ENCODE measurements at places on chromosomes 5 and 9. TPM values are rescaled to one million over a fixed set of nuclear protein-coding genes. Genes with fewer than 3 reads are reported as not detected.
A peak's percentile ranks its signal among the peaks of the same experiment; 100 is the strongest.

DNA sequence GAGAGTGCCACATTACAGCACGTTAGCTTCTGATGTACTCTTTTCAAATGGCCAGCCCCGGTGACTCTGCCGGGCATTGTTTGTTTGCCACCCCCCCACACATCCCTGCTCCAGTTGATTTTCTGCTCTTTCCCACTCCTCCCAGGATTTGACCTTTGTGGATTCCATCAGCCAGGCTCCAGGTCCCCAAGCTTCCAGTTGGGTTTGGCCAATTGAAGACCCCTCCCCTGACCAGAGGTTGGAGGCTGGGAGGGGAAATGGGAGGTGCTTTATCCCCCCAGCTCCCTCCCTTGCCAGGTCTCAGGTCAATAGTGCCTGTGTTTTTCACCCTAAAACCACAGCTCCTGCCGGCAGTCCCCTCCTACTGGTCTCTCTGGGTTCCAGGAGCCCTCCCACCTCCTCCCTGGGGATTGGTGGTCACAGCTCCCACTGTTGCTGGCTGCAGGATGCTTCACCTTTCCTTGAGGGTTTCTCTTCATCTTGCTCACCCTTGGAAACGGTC, 34.9 kb downstream of the IRF1 start:
- H3K4me1 ChIP-seq: peaks cover 43% of the 10 kb centered on the region
- no peak overlapping the region for H3K27ac ChIP-seq
- no peak for DNase-seq
- H3K36me3 ChIP-seq: no peaks in the 10 kb centered on the region
- H3K4me3 ChIP-seq: no peak overlapping the region
- H3K27me3 ChIP-seq: no peaks in the 10 kb centered on the region

GRCh38 chr9:99114049-99114440, 9.1 kb downstream of the TGFBR1 start:
- H3K36me3 ChIP-seq: peaks cover 6% of the 10 kb centered on the region
- H3K4me1 ChIP-seq: peaks cover 59% of the 10 kb centered on the region
- H3K4me3 ChIP-seq: no peak overlapping the region

DNA sequence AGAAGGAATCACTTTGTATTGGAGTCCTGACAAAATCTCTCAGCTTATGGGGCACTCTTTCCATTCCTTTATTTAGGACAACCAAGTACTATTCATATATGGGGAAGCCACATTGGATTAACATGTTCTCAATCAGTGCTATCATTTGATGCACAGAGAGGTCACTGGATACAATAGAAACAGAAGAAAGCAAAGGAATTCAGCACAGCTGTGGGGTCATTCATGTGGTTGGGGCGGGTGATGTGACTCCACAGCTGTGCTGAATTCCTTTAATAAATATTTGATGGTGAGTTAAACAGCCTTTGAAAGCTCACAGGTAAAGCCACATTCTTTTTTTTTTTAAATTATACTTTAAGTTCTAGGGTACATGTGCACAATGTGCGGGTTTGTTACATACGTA, 854 bp upstream of the TEX48 start:
- H3K4me3 ChIP-seq: no peak overlapping the region
- 0 out of 2 replicates have a peak, but pooled peaks cover 3% of the 10 kb centered on the region for H3K27me3 ChIP-seq
- no peak overlapping the region for H3K27ac ChIP-seq
- H3K36me3 ChIP-seq: no peaks in the 10 kb centered on the region
- DNase-seq: no peak
- H3K4me1 ChIP-seq: no peaks in the 10 kb centered on the region

DNA sequence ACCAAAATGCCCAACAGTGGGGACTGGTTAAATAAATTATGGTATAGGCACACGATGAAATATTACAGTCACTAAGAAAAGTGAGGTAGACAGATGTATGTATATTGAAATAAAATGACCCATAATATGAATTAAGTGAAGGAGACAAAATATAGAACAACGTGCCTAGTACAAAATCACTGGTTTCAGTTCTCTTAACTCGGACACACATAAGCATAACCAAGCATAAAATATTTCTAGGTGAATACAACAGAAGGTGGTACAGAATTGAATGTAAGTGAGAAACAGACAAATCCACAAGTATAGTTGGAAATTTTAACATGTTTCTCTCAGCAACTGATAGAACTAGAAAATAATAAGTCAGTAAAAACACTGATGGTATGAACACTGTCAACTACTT, 22.0 kb downstream of the PUM3 start:
- DNase-seq: no peak
- no peak overlapping the region for H3K4me3 ChIP-seq
- no peak overlapping the region for H3K27ac ChIP-seq
- peaks cover 33% of the 10 kb centered on the region for H3K4me1 ChIP-seq
- peaks cover 58% of the 10 kb centered on the region for H3K36me3 ChIP-seq

DNA sequence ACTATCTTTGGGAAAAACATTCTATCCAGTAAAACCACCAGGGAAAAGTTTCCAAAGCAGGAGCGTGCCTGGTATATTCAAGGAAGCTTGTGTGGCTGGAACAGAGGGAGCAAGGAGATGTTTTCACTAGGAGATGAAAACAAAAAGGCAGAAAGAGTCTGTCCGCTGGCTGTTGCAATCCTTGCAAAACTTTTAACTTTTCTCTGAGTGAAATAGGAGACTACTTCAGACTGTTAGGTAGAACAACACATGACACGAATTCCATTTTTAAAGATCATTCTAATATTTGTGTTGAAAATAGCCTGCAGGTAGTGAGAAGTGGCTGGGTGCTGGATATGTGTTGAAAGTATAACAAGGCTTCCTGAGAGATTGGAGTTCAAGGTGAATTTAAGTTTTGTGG, 69.5 kb downstream of the PRR16 start:
- no peaks in the 10 kb centered on the region for H3K27me3 ChIP-seq
- DNase-seq: no peak
- peaks cover 13% of the 10 kb centered on the region for H3K4me1 ChIP-seq
- H3K27ac ChIP-seq: no peak overlapping the region

GRCh38 chr9:83133316-83133715, 70.4 kb upstream of the RASEF start:
- no peaks in the 10 kb centered on the region for H3K4me1 ChIP-seq
- H3K36me3 ChIP-seq: peaks cover 5% of the 10 kb centered on the region
- DNase-seq: no peak

DNA sequence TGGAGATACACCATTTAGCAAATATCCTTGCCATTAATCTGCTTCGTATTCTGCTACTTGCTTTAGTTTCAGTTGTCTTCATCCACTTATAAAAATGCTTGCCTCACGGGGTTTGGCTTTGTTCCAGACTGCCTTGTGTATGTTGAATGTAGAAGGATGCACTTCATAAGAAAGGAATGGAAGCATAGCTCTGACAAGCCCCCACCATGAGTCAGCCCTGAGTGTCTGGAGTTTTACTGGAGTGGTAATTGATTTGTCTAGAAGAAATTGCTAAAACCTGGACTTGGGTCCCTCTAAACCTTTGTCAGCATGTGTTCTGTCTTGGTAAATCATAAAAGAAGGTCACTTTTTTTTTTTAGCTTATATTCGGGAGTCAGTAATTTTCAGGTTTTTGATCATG, 4.6 kb downstream of the TEX48 start:
- no peak overlapping the region for H3K4me3 ChIP-seq
- H3K36me3 ChIP-seq: no peaks in the 10 kb centered on the region
- no peak for DNase-seq
- H3K27ac ChIP-seq: no peak overlapping the region
- peaks cover 13% of the 10 kb centered on the region for H3K27me3 ChIP-seq

DNA sequence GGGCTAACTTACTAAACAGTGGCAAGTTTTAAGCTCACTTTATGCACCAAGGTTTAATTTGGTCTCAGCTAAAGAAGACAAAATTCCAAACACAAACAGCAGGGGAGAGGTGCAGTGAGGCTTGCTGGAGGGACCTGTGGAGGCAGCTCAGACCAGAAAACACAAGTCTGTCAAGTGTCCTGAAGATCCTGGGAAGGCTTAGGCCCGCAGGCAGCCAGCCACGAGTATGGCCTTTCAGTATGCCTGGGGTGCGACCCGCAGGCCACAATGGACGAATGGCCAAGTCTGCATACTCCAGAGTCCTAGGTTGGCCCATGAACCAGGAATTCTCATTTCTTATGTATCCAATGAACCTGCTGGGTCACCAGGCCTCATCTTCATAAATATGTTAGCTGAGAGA, 9.3 kb downstream of the CCNI2 start:
- no peak for DNase-seq
- no peaks in the 10 kb centered on the region for H3K27me3 ChIP-seq
- H3K36me3 ChIP-seq: no peaks in the 10 kb centered on the region
- H3K27ac ChIP-seq: no peak overlapping the region
- no peak overlapping the region for H3K4me3 ChIP-seq

DNA sequence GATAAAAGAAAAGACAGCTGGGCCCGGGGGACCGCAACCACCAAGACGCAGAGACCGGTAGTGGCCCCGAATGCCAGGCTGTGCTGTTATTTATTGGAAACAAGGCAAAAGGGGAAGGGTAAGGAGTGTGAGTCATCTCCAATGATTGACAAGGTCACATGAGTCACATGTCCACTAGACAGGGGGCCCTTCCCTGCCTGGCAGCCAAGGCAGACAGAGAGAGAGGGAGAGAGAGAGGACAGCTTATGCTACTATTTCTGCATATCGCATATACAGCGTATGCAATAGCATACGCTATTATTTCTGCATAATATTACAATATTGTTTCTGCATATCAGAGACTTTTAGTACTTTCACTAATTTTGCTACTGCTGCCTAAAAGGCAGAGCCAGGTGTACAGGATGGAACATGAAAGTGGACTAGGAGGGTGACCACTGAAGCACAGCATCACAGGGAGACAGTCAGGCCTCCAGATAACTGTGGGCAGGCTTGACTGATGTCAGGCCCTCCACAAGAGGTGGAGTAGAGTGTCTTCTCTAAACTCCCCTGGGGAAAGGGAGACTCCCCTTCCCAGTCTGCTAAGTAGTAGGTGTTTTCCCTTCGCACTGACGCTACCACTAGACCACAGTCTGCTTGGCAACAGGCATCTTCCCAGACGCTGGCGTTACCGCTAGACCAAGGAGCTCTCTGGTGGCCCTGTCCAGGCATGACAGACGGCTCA, 50.3 kb downstream of the RFX3 start:
- no peaks in the 10 kb centered on the region for H3K27me3 ChIP-seq
- H3K4me1 ChIP-seq: peaks cover 37% of the 10 kb centered on the region
- peak; percentile 12 for DNase-seq
- H3K4me3 ChIP-seq: no peak overlapping the region

DNA sequence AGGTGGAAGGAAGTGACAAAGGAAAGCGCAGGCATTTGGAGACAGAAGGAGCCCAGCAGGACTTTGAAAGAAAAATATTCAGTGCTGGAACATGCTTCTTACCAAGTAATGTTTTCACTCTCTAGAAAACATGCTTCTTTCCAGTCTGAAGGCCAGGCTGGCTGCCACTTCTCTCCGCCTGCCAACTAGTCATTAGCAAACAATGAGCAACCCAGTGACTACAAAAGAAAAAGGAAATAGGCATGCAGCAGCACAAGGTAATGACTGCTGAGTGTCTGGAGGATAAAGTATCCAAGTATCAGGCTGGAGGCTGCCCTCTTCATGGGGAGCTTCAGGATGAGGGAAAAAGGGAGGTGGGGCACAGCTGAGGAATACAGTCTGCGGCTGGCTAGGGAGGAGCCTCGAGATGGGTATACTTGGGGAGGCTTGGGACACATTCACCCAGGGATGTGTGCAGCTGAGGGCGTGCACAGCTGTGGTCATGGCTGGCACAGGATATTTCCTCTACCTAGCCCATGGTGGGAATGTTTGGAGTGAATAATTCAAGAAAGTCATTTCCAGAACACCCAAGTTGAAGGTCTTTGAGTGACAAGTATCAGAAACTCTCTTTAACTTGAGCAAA, 161.5 kb upstream of the KIF2A start:
- no peak for DNase-seq
- H3K4me1 ChIP-seq: peaks cover 29% of the 10 kb centered on the region
- peaks cover 8% of the 10 kb centered on the region for H3K36me3 ChIP-seq
- H3K27me3 ChIP-seq: peaks cover 3% of the 10 kb centered on the region
- no peak overlapping the region for H3K4me3 ChIP-seq

DNA sequence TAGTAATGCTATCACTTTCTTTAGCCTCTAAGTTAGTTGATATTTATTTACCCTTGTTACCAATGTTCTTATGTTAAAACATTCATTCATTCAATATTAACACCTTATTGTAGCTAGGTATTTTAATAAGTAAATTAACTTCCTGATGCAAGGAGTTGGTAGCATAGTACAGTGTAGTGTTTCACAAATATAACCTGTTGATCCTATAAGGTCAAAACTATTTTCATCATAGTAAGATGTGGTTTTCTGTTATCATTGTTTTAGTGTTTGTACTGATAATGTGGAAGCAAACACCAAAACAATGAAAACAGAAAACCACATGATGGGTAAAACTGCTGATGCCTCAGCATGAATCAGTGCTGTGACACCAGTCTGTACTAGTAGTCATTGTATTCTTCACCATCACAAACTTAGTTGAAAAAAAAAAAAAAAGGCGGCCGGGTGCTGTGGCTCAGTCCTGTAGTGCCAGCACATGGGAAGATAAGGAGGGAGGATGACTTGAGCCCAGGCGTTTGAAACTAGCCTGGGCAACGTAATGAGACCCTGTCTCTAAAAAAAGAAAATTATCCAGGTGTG, 36.5 kb downstream of the ZCCHC7 start:
- no peaks in the 10 kb centered on the region for H3K27me3 ChIP-seq
- H3K36me3 ChIP-seq: peaks cover 22% of the 10 kb centered on the region
- 0 out of 2 replicates have a peak overlapping the region, but pooled peaks have one; percentile 43 for H3K27ac ChIP-seq
- peaks cover 8% of the 10 kb centered on the region for H3K4me1 ChIP-seq
- no peak overlapping the region for H3K4me3 ChIP-seq
- no peak for DNase-seq

DNA sequence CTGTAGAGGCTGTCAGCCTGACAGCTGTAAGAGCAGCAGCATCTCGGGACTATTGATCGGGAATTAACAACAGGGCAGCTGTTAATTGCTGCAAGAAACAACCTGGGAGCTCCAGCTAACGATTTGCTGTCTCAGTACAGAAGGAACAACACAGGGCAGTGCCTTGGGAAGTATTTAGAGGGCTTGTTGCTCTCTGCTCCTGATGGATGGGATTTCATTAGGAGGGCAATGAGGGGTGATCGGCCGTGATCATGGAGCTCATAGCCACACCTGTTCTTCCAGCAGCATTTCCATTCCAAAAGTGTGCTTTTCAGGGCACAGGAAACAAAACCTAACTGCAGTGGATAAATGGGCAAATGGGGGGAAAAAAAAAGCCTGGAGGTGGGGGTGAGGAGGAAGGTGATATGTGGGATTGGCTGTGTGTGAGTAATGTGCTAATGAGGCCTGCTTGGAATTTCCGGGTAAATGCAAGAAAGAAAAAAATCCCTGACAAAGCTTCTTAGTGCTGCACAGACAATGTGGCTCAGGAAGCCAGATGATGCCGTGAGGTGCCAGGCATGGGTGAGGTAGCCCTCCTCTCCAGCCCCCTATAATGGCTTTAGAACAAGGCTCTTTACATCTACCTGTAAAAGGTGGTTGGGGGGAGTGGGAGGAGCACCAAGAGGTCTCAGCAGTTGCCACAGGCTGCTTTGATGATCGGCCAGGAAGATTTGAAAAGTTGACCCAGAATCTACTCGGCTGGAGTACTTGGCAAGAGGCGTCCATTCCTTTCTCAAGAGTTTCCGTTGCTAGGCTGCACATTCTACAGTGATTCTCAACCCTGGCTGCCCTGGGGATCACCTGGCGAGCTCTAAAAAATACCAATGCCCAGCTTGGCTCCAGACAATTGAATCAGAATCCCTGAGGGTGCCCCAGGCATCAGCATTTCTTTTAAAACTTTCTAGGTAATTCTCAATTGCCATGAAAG, 139.5 kb upstream of the KLF9 start:
- H3K36me3 ChIP-seq: no peaks in the 10 kb centered on the region
- DNase-seq: peak; percentile 18
- peak overlapping the region; percentile 97 for H3K27ac ChIP-seq
- no peaks in the 10 kb centered on the region for H3K27me3 ChIP-seq
- H3K4me3 ChIP-seq: peak overlapping the region; percentile 16

The IFNA2 gene
- total RNA-seq: not detected

The RANBP17 gene
- total RNA-seq: 27.4 TPM

The LCN12 gene
- total RNA-seq: 4.7 TPM

The SPINK4 gene
- total RNA-seq: not detected

The DNAJC21 gene
- total RNA-seq: 62.5 TPM

The QRFP gene
- not detected for total RNA-seq

The OSMR gene
- 2.5 TPM for total RNA-seq
